ENCODE measurements at places on chromosomes 3 and 15.

GRCh38 chr3:83928903-83929302 lies 1029.9 kb upstream of the CADM2 start:
- DNase-seq, result no peak

GRCh38 chr3:16219777-16220176 lies 45.0 kb downstream of the DPH3 start:
- no peak for DNase-seq

DNA sequence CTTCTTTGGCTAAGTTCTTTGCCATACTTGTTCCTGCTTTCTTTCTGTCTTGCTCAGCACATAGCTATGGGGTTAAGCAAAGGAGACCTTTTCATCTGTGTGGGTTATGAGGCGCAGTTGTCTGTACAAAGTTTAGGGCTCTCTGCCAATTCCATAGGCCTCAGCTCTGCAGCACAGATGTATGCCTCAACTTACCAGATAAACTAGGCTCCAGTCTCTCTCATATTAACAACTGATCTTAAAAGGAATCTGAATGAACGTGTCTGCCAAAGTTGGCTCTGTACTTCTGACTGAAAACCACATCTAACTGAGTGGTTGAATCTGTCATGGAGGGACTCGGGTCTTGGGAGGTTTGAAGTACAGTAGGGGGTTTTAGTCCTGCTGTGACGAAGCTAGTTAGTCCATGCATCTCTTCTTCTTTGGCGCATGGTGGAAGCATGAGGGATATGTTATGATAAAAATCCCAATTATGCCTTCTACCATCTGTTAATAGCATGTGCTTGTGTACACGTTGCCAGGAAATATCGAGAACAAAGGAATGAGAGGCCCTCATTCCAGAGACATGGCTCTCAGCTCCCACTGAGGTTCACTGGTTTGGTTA lies 114.6 kb upstream of the TSC22D2 start:
- DNase-seq, result no peak

GRCh38 chr15:38560456-38560926 lies 4.1 kb downstream of the RASGRP1 start:
- no peak for DNase-seq

DNA sequence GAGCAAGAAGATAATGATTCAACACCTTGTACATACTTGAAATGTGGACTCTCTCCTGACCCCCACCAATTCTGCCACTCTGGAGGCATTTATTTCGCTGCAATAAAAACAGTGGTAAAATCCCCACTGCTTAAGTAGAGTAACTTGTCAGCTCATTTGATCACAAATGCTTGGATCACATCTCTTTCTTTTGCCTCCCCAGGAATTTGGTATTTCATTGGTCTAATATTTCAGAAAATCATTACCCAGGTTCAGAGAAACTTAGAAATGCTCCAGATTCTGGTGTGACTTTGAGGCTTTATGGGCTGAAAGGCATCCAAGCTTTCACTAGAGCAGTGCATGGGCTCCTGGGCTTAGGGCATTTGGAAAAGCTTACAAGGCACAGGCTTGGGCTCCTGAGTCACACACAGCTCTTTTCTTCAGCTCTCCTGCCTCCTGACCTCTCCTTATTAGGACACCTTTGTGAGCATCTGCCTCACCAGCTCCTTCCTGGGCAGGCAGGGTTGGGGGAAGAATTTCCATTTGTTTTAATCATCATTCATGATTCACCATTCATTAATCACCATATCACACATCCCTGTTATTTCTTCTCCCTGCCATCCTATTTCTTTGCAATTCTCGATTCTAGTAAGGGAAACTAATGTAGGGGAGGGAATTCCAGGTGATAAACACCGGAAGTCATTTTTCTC lies 22.5 kb downstream of the CDCP1 start:
- no peak for DNase-seq

DNA sequence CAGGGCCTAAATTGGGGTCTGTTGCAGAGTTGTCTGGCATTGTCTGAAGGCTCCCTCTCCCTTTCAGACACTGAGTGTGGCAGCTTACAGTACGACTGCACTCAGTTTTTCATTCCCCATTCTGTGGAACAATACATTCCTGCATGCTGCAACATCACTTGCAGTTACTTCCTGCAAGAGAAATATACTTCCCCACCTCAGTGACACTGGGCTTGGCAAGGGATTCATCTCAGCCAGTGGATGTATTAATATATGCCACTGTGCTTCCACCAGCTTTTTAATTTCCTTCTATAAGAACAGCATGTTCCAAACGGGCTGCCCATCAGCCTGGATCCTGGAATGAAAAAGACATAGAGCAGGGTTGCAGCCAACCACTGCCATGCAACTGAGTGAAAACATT lies 23.1 kb downstream of the B3GALNT1 start:
- no peak for DNase-seq

DNA sequence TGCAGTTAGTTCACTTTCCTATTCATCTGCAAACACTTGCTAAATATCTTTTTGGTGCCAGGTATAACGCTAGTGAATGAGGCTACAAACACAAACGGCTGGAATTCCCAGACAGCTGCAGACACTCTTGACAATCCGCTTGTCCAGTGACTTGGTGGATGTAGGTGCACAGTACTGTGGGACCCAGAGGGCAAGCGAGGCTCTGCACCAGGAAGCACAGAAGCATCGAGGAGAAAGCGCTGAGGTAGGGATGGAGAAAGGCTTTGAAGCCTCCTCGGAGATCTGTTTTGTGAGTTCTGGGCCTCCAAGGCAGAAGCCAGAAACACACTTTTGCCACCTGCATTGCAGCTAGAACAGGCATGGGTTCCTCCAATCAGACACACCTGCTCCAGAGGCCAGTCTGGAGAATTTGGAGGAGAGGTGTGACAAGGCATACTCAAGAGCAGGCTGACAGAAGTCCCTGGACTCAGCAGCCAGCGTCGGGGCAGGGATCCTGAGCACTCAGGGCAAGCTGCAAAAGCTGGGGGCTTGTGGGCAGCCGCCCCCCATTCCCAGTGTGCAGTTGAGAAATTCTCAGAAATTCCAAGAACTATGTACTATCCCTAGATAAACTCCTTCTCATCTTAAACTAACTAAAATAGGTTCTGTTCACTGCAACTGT lies 232.5 kb downstream of the OCA2 start:
- DNase-seq, result no peak

GRCh38 chr3:122691195-122691594 lies 10.6 kb downstream of the PARP14 start:
- DNase-seq, result no peak

DNA sequence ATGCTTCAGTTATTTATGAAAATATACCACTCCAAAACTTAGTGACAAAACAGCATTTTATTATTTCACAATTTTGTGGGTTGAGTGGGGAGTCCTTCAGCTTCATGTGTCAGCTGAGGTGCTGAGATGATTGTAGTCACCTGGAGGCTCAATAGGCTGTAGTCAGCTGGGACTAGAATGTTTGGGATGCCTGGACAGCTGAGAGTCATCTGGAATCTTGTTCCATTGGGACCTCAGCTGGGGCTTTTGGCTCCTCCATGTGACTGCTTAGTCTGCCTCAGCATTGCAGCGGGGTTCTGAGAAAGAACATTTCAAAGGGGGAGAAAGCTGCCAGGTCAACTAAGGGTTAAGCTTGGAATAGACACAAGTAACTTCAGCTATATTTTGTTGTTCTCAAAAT lies 13.4 kb downstream of the STT3B start:
- no peak for DNase-seq

DNA sequence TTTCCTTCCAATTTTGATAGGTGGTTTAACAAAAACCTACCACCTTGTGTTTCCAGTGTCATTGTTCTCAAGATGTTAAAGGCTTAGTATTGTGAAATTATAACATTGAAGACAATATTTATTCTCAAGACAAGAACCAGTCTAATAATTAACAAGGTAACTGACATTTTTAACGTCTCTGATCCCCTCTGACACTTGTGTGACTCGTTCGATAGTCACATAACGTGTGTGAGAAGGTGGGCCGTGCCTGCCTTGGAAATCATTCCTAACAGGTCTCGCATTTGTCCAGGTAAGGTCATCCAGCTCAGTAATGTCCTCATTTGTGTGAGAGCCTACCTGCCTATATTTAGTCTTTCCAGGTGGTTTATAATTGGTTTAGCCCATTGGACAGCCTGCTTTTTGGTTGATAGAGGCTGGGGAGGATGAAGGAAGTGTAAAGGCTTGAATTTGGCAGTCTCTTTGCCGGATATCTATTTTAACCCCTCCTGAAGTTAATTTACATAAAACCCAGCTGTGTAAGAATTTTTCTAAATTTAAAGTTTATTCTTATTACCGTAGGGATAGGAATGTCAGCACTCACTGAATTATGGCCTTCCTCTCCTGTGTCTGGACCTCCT lies 94.4 kb downstream of the AKAP13 start:
- DNase-seq, result no peak

- no peak for DNase-seq
These were observed 1.2 kb downstream of the DAPK2 start for GRCh38 chr15:64045101-64045435.

GRCh38 chr15:99230867-99231266 lies 18.5 kb downstream of the TTC23 start:
- DNase-seq, result no peak

DNA sequence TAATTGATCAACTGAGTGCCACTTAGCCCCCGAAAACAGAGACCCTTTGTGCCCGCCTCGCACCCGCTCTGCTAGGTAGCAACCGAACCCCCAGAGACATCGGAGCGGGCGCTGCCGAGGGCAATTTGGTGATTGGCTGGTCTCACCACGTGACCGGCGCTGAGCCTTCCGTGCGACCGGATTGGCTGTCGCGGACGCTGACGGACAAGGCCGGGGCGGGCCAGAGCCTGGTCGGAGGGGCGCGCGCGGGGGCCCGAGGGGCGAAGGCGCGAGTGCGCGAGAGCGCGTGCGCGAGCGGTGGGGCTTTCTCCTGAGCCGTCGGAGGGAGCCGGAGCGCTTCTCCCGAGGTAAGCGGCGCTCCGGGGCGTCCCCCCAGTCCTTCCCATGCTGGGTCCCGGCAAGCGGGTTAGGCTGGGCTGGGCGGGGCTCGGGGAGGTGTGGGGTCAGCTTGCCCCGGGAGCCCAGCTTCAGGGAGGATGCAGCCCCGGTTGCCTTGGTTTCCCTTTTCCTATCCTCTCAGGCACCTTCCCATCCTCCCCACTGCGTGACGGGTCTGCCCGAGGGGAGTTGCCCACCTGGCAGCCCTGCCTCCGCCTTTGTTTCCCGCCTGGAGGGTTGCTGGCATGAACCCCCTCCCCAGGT lies at the start of gene TMEM108:
Gene TMEM108, plus strand, starts transcription at position 303 of the 642 bp plus-strand sequence.
- peak; percentile 92 for DNase-seq

- DNase-seq, result no peak
These were observed 881.8 kb upstream of the NR2F2 start for GRCh38 chr15:95448531-95449229.

DNA sequence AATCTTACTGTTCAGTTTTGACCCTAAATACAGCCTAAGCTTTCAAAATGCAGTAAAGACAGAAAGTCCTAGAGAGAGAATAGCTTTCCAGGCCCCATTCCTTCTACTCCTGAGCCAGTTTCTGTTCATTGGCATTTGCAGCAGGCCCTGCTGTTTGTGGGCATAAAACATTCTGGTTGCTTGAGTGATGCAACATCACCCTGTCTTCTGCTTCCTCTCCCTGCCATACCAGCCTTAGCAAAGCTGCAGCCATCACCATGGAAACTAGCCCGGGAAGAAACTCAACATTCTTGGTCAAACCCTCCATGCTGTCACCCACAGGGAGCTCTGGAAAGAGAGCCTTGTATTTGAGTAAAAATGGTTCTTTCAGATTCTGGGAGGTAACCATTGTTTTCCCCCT lies 325.7 kb downstream of the MAGI1 start:
- DNase-seq, result no peak

DNA sequence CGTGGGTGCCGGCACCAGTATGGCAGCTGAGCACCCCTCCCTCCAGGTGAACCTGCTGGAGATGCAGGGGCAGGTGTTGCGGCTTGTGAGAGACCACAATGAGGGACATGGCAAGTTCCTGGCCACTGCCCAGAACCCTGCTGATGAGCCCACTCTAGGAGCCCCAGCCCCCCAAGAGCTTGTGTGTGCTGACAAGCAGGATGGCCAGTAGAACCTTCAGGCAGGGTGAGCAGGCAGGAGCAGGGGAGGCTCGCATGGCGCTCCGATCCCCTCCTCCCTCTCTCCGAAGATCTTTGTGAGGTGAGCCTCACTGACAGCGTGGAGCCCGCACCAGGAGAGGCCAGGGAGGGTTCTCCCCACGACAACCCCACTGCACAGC lies 29.8 kb downstream of the NGRN start:
- no peak for DNase-seq

- DNase-seq, result no peak
These were observed 49.1 kb downstream of the PXYLP1 start for GRCh38 chr3:141280690-141281089.
